Activated CD4-positive, alpha-beta T cell treated with anti-CD3 and anti-CD28 coated beads, Interleukin-2, amount 10 ng/mL, durations not matched to agents 7 days and 5 days (primary cell): ENCODE measurements at places on chromosomes 6 and 20. TPM values are rescaled to one million over a fixed set of nuclear protein-coding genes. Genes with fewer than 3 reads are reported as not detected.

DNA sequence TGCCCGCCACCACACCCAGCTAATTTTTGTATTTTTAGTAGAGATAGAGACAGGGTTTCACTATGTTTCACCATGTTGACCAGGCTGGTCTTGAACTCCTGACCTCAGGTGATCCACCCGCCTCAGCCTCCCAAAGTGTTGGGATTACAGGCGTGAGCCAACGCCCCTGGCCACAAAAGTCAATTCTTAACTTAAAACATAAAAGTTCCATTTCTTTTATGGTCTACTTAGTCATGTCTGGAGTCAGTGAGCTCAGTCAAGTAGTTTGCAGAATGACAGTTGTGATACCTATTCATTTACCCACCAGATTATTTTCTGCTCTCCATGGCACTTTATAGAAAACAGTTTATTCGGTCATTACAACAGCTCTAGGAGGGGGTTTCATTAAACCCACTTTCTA lies 103.1 kb upstream of the ESR1 start:
- no peak for DNase-seq

GRCh38 chr20:35806075-35806474 lies 34.3 kb downstream of the PHF20 start:
- DNase-seq, result no peak

DNA sequence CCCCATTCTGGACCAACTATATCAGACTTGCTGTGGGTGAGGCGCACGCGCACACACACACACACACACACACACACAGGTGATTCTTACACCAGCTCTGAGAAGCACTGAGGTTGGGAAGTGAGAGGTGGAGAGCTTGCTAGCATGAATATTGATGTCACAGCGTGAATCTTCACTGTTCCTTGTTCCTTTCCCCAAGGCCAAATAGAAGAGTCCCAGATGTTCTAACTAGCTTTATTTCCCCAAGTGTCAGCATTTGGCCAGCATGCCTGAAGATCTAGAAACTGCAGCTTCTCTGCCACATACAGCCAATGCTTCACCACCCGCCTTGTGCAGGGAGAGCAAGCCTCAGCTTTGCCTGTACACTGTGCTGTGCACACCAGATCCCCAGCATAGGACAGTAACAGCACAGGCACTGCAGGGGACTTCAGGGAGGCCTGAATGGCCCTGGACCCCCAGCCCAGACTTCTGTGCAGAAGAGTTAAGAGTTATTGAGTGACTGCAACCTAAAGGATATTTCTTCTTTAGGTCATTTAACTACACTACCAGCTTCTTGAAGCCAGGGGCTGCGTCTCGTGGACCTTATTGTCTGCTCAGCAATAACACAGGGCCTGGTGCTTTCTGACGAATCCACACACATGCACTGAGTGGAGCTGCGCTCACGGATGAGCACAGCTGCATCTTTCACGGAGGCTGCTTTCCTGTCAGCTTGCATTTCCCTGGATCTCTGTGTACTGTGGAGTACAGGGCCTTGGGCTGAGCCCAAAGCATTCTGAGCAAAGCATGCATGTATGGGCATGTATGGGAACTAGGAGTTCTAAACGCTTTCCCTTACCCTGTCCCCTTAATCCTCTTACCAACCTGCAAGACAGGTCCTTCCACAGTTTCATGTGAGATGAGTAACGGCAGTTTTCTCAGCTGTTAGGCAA lies 13.9 kb upstream of the CD93 start:
- DNase-seq, result no peak

- no peak for DNase-seq
Measured at GRCh38 chr6:36853325-36853724, 14.1 kb upstream of the CPNE5 start.

Gene SIRPA
- total RNA-seq, result not detected

DNA sequence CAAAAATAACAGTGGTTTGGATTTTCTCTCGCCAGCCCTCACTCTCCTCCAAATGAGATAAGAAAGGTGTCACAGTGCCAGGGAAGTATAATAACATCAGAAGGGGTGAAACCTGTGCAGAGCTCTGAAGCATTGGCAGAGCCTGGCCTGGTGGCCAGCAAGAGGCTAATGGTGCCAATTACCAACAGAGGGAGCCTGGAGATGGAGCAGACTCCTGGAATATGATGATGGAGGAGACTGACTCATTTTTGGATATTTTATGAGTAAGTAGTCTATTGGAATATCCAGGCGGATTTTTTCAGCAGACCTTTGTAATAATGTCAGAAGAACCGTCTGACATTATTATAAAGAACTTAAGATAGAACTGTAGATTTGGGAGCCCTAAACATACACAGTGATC lies 442.6 kb upstream of the MARCKS start:
- no peak for DNase-seq

Gene CLDN20
- total RNA-seq, result not detected

Gene SLC17A3
- 0.62 TPM for total RNA-seq

Gene STX11
- total RNA-seq, result 13.7 TPM
